Endothelial cell of umbilical vein (primary cell): ENCODE measurements at places on chromosomes 12 and 14.

DNA sequence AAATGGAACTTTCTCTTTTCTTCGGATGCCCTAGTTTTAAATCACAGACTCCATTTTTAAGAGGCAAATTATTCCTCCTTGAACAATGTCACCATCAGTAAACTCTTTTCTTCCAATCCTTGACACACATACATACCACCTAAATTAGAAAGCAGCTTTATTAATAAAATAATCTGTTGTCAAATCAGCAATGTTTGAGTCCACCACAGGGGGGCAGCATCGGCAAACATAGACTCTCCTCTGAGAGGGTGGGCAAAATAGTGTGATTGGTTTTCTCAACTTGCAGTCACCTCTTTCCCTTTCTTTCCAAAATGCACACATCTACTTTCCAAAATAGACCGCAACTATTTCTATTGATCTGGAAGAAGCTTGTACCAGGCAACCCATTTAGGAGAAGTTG, 438.4 kb upstream of the OR4E1 start:
- DNase-seq = peak; percentile 25

GRCh38 chr14:31993521-31993951, 83.6 kb upstream of the ARHGAP5 start:
- no peak for DNase-seq

DNA sequence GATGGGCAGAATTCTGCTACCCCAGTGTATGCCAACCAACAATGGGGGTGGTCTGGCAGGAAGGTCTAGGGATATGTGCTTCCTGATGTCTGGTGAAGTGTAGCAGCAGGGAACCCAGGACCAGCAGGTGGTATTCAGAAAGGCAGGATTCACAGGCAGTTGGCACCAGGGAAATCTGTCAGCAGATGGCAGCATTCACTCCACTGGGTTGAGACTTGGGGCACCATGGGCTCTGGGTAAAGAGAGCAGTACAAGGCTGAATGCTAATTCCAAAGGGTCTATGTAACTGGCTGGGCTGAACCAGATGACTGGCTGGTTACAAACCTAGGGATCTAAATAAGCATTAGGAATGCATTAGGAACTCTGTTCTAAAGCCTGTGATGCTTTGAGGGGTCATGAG, 466.9 kb upstream of the STXBP6 start:
- DNase-seq = no peak

DNA sequence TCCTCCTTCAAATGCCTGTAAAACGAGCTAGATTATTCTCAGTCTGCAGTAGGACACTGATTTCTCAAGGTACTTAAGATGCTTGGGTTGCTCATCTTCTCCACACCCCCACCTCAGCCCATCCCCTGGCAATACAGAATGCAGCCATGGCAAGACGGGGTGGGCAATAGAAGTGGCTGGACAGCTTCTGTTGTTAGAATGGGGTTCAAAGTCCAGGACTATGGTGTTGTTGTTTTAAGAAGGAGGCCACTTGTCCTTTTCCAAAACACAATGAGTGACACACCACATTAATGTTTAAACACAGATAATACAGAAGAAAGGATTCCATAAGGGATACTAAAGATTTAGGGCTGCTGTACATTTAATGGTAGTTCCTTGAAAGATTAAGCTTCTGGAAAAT, 188.9 kb upstream of the BCL2L14 start:
- DNase-seq = no peak

GRCh38 chr12:114681116-114681871, 2.7 kb downstream of the TBX3 start:
- no peak for DNase-seq

- DNase-seq = no peak
Measured at GRCh38 chr14:31252865-31253264, 45.3 kb upstream of the HECTD1 start.

DNA sequence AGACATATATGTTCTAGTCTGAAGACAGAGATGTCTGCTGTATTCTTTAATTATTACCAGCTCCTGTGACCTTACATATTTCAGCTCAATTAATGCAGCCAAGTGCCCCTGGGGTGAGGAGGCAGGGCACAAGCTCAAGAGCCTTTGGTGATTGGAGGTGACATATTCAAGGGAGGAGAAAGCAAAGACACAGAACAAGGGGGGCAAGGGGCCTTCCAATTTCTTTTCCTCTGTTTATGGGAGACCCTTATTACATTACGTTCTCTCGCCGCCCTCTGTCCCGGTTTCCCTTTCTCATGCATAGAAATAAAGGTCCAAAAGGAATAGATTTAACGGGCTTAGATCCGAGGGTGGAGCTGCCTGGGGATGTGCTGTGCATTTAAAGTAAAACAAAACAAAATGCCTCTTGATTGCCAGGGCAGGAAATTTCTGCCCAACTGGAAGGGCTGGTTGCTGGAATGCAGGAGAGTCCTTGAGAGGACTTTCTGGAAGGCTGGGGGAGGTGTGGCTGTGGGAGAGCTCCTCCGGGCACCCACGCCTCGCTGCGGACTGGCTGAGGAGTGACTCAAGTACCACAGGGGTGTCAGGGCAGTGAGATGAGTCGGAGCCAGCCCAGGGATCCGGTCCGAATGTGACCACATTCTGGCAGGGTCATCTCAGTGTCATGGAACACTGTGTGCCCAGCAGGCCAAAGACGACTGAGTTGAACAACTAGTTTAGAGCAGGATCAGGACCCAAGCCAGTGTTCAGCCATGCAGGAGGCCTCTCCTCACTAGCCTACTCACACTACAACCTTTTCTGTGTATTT, 32.1 kb upstream of the GSG1 start:
- peak; percentile 46 for DNase-seq

- peak; percentile 20 for DNase-seq
Measured at GRCh38 chr12:2583091-2583497, 211.7 kb upstream of the FKBP4 start.

DNA sequence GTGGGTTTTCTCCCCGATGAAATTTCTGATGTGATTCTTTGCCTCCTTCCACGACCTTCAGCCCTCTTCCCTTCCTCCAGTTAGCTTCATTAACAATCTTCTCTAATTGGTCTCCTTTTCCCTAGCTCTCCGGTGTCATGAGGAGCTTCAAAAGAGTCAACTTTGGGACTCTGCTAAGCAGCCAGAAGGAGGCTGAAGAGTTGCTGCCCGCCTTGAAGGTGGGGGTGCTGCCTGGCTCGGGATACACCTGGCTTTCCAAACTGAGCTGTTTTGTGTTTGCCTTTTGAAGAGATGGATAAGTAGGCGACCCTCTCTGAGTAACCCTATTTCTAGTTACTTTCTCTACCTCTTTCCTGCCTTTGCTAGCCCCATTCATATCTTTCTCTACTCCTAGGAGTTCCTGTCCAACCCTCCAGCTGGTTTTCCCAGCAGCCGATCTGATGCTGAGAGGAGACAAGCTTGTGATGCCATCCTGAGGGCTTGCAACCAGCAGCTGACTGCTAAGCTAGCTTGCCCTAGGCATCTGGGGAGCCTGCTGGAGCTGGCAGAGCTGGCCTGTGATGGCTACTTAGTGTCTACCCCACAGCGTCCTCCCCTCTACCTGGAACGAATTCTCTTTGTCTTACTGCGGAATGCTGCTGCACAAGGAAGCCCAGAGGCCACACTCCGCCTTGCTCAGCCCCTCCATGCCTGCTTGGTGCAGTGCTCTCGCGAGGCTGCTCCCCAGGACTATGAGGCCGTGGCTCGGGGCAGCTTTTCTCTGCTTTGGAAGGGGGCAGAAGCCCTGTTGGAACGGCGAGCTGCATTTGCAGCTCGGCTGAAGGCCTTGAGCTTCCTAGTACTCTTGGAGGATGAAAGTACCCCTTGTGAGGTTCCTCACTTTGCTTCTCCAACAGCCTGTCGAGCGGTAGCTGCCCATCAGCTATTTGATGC, 797 bp downstream of the ESPL1 start:
- DNase-seq = no peak

- no peak for DNase-seq
Measured at GRCh38 chr12:90111791-90112580, 403.3 kb upstream of the ATP2B1 start.

GRCh38 chr12:23757541-23757962, 191.9 kb downstream of the SOX5 start:
- peak; percentile 28 for DNase-seq
